Stimulated activated CD4-positive, alpha-beta T cell treated with anti-CD3 and anti-CD28 coated beads, Interleukin-15, amount 100 ng/mL, for 24 hours (primary cell): ENCODE measurements at places on chromosomes 6 and 20.

GRCh38 chr6:96509281-96509680, 12.3 kb upstream of the UFL1 start:
- no peak for DNase-seq

- no peak for DNase-seq
These were observed 194.4 kb upstream of the TAB2 start for GRCh38 chr6:149122850-149123821.

- no peak for DNase-seq
These were observed 72.6 kb upstream of the PIM1 start for GRCh38 chr6:37097335-37097734.

- no peak for DNase-seq
These were observed 13.2 kb downstream of the CCN2 start for GRCh38 chr6:131937703-131938631.

- DNase-seq, result peak; percentile 65
These were observed 563 bp downstream of the MGME1 start for GRCh38 chr20:17969278-17969883.

GRCh38 chr20:3847429-3847940, 851 bp downstream of the MAVS start:
- DNase-seq, result peak; percentile 14

DNA sequence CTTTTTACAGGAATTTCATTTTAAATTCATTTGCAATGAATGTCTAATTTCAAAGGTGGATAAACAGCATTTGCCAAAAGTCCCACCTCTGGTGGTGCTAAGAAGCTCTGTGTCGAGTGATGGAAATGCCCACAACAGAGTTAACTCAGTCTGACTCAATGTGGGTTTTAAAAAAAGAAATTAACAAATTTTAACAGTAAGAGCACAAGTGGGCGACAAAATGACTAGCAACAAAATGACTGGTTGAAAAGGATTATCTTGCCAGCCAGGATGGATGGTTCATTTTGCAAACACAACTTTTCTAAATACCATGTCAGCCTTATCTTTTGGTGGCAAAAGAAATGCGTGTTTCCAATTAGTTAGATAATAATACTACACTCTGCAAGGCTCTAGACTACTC, 14.3 kb upstream of the TAGAP start:
- DNase-seq, result peak; percentile 46

DNA sequence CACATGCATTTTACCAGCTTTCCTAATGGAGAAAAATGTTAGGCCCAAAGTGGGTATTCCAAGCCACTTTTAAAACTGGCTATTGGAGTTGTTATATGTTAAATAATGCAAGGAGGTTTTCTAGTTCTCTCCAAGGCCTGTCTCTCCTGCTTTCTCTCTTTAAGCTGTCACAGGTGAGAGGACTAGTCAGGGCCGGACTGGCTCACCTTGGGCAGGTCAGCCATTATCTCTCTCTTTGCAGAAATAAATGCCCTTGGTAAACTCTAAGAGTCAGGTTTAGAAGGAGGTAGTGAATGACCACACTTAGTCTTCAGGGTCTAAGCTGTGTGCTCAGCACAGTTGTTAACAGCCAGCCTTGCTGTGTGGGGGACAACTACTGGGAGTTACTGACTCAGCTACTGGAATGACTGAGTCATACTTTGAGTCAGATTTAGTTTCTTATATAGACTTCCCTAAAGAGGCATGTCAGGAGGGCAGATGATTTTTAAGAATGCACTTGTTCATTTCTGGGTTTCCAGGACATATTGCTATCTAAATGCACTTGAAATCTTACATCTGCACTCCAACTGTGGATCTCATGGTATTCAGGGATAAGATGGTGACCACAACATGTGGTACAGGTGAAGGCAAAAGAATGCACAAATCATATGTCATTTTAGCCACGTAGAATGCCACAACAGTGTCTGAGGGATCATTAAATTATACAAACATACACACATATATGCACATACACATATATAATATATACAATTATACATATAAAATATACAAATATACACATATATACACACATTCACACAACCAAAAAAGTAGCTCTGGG, 719.4 kb downstream of the EPM2A start:
- peak; percentile 48 for DNase-seq
